GM03348 (cell line): ENCODE measurements at places on chromosomes 1 and 21.

GRCh38 chr1:82778612-82779011 lies 977.9 kb downstream of the ADGRL2 start:
- no peak for DNase-seq

GRCh38 chr1:98355656-98356383 lies 305.7 kb upstream of the SNX7 start:
- no peak for DNase-seq

DNA sequence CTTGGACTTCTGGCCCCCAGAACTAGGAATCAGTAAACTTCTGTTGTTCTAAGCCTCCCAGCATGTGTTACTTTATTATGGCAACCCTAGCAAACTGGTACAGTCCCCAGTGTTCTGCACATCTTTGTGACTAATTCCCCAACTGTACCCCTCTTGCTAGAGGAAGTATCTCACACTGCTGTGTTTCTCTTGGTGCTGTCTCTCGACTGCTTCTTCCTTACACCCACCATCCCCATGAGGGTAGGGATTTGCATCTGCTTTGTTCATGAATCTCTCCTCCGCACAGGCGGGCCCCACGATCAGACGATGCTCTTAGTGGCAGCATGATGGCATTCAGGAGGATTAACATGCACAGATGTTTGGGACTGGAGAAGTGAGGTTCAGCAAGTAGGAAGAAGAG lies 46.7 kb downstream of the CLIC6 start:
- DNase-seq = no peak

DNA sequence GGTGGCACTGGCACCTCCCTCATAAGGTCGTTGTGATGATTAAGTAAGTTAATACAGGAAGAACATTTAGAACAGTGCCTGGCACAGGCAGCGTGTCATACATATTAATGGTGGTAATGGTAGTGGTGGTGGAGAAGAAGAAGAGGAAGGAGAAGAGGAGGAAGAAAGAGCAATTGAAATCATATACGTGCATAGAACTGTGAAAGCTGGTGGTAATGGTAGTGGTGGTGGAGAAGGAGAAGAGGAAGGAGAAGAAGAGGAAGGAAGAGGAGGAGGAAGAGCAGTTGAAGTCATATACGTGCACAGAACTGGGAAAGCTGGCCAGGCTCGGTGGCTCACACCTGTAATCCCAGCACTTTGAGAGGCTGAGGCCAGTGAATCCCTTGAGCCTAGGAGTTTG lies 121.3 kb upstream of the HOOK1 start:
- DNase-seq = no peak

GRCh38 chr1:160204526-160205241 lies 500 bp upstream of the PEA15 start:
- no peak for DNase-seq

GRCh38 chr1:54413295-54413694 lies 7.1 kb upstream of the SSBP3 start:
- peak; percentile 69 for DNase-seq

- no peak for DNase-seq
These were observed 5.1 kb upstream of the ETV3L start for GRCh38 chr1:157104598-157105293.

DNA sequence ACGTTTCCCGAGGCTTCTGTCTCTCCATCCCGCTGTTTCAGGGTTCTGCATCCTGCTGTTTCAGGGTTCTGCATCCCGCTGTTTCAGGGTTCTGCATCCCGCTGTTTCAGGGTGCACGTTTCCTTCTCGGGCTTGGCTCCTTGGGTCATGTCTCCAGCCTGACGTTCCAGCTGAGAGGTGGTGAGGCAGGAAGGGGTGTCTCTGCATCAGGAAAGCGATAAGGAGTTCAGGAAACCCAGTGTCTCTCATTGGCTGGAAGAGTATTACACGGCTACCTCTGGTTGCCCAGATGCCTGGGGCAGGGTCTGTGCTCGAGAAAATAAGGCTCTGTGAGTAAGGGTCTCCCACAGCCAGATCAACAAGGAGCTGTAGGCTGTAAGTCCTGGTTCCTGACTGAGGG lies 21.1 kb downstream of the ADARB1 start:
- no peak for DNase-seq

- no peak for DNase-seq
These were observed 24.4 kb downstream of the ELAPOR1 start for GRCh38 chr1:109138358-109138757.

DNA sequence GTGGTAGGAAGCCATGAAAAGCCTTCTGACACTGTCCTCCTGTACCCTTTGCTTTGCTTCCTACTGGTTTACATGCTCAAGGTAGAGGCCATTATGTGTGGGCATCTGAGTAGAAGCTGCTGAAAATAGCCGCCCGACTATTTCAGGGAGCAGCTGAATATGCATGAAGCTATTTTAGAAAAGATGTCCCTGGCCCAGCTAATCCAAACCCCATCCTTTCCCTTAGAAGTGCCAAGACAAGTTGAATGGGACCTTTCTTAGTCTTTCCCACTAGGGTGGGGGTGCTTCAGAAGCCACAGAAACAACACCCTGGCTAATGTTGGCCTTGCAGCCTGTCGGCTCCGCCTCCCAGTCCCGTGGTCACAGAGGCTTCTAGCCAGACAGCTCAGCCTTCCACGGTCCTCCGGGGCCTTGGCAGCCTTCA lies 205.1 kb upstream of the EDN2 start:
- no peak for DNase-seq

DNA sequence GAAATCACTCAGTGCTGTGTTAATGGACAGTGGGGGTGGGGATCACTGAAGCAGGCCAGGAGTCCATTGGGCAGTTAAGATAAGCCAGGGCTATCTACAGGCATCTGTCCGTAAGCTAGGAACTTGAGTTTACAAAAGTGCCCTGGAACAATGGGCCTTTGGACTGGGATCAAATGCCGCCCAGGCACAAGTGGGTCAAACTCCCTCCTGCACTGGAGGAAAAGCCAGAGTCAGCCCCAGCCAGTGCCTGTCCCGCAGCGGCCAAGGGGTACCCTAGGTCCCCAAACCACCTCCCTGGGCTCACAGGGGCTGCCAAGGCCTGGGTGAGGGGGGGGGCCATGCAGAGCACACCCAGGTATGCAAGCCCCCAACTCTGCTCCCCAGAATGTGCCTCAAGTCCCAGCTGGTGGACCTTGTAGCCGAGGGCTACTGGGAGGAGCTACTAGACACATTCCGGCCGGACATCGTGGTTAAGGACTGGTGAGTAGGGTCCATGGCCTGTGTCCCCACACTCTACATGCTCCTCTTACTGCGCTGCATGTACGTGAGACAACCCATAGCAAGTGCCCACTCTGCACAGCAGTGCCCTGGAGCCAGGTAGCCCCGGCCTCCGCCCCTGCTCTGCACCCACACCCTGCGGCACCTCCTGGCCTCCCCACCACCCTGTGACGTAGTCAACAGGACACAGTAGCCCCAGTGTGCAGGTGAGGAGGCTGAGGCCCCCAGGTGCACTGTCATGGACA lies 7.7 kb downstream of the FBXO6 start:
- DNase-seq = no peak

- no peak for DNase-seq
These were observed 128.2 kb upstream of the KIAA0040 start for GRCh38 chr1:175320804-175321203.

GRCh38 chr1:61043010-61043820 lies 39.1 kb upstream of the NFIA start:
- peak; percentile 93 for DNase-seq
